ENCODE measurements at places on chromosomes 13 and 19.

DNA sequence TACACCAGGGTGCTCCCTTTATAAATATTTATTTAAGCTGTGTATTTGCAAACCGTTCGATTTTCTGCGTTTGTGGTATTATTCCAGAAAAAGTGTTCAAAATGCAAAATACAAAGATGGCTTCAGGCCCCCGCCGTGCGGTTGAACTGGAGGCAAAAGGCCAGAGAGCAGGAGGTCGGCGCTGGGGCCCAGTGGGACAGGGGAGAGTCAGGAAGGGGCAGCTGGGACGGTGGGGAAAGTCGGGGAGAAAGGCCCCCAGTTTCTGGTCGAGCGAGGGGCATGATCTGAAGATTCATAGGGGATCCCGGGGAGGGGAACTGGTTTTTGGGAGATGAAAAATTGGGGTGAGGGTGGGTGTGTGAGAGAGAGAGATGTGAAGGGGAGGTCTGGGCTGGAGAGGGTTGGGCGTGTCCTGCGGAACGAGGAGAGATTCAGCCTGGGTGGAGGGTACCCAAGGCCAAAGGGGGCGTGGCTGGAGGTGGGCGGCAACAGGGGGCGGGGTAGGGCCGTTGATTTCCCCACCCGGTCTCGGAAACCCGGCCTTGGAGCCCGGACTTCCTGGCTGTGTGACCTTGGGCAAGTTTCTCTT is 678 bp downstream of the ISOC2 start:
- DNase-seq = no peak

GRCh38 chr13:37375724-37376123 is 222.8 kb downstream of the POSTN start:
- DNase-seq = no peak

GRCh38 chr13:30078059-30078458 is 227.6 kb upstream of the UBL3 start:
- DNase-seq = no peak

GRCh38 chr13:53368948-53369347 is 340.3 kb downstream of the OLFM4 start:
- no peak for DNase-seq

DNA sequence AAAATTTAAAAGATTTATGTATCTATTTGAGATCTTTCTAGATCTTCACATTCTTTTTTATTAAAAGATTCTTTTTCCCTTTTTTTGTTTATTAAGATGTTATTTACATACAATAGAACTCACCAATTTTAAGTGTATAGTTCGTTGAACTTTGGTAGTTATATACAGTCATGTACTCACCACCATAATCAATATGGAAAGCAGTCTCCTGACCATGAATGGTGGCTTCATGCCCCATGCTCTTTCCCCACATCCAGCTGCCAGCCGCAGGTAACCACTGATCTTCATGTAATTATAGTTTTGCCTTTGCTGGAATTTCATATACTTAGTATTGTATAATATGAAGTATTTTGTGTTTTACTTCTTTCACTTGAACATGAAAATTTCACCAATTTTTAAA is 20.6 kb upstream of the GPR183 start:
- DNase-seq = no peak

- DNase-seq = peak; percentile 96
Measured at GRCh38 chr13:113296823-113297369, at the start of gene LAMP1. Gene LAMP1 (plus strand): TSS chr13:113297239. CDS start chr13:113297435, 196 bp downstream.

- DNase-seq = no peak
Measured at GRCh38 chr13:49410477-49410876, 33.4 kb downstream of the CAB39L start.

GRCh38 chr19:38528213-38528755 is 89.5 kb downstream of the MAP4K1 start:
- DNase-seq = no peak
